ENCODE measurements at places on chromosomes 13 and 19.

GRCh38 chr13:95724252-95724651 lies 47.3 kb downstream of the DNAJC3 start:
- no peak for DNase-seq

DNA sequence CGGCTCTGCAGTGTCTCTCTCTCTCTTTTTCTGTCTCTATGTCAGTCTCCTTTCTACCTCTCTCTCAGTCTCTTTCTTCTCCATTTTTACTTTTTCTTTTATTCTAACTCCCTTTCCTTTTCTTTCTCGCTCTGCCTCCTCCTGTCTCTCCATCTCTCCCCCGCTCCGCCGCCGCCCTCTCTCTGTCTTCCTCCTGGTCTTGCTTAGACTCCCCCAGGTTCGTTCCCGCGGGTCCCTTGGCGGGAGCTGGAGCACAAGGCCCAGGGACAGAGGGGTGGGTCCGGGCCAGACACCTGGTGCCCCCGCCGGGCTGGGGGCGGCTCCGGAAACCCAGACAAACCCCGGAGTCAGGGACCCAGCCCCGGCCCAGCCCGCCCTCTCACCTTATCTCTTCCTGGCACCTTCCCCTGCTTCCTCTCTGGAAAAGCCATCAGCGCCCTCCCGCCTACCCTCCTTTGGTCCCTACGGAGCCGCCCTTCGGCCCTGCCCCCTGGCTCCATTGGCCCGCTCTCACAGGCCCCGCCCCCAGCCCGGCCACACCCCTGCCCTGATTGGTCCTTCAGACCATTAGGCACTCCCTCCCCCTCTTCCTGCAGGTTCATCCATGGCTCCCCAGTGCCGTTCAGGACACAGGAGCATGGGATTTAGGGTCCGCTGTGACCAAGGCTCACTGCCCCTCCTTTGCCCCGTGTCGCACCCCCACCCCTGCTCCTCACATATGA lies 15.4 kb upstream of the NOP53 start:
- DNase-seq: no peak

DNA sequence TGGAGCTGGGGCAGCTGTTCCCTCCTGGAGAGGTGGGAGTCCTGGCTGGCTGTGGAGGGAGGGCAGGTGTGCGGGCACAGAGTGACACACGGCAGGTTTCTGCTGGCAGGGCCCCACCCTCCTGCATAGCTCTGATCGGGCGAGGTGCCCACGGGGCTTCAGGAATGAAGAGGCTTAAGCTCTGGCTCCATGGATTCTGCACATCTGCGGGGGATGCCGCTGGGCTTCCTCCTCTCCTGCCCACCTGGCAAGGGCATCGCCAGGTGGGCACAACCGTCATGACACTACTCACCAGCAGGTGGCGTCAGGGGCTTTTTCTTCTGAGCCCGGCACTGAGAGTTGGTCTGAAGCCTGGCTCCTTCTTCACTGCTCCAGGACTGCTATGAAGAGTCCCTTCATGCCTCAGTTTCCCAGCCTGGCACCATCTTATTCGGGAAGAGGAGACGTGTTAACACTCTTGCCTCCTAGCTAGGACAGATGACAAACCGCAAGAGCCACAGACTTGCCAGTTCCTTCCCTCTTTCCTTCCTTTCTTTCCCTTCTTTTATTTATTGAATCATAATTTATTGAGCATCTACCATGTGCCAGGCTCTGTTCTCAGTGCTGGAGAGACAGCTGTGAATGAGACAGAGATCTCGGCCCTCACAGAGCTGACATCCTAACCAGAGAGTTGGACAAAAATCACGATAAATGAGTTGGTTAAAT lies 15.2 kb upstream of the PAK4 start:
- no peak for DNase-seq

- DNase-seq: peak; percentile 98
These were observed 1.2 kb upstream of the GPX4 start for GRCh38 chr19:1102407-1103131.

GRCh38 chr19:791567-792305 lies 5.5 kb upstream of the PTBP1 start:
- no peak for DNase-seq

DNA sequence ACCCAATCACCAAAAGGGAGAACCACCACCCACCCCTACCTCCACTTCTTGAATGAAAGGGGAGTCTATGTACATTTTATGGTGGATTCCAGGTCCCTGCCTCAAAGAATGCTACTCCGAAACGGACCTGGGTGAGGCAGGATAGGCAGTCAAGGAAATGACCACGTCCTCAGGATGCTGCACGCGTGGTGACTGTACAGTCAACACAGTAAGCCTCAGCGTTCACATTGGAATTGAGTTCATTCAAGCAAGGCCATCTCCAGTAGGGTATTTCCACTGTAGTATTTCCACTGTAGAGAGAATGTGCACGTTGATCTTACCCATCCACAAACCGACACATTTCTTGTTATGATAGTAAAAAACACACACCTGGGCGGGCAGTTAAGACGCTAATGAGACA lies 16.9 kb downstream of the ZSCAN5C start:
- no peak for DNase-seq

DNA sequence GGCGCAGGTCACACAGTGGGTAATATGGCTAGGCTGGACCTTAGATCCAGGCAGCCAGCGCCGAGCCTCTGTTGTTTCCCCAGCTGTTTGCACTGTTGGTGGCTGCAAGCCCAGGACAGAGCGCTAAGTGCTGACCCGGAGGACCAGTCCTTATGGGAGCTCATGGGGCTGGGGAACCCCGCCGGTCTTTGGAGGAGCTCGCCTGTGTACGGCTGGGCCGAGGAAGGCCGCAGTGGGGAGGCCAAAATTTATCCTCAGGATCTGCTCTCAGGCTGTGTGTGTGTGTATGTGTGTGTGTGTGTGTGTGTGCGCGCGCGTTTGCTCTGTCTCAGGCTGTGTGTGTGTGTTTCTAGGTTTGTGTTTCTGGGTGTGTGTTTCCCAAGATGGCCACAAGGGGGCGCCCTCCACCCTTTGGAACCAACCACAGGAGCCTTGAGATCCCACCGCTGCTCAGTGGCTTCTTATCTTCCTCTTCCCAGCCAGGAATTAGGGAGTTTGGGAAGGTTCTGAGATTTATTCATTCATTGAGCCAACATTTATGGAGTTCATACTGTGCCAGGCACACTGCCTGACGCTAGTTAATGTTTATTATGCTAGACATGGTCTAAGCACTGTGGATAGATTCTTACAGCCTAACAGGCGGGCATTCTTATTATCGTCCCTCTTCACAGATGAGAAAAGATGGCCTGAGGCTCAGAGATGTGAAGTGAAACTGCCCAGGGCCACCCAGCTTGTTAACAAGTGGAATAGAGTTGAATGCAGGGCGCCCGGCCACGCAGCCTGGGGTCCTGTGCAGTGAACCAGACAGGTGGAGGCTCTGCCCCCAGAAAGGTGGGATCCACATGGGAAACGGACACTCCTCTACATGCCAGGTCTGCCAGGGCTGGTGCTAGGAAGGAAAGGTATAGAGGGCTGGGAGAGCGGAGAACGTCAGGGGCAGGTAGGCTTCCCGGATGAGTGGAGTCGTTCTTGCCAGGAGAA lies 13.0 kb downstream of the PGLYRP1 start:
- DNase-seq: peak; percentile 41

- DNase-seq: no peak
These were observed 780.5 kb upstream of the ARGLU1 start for GRCh38 chr13:107348471-107348870.

- DNase-seq: no peak
These were observed 528.4 kb downstream of the DCT start for GRCh38 chr13:93951108-93951507.

DNA sequence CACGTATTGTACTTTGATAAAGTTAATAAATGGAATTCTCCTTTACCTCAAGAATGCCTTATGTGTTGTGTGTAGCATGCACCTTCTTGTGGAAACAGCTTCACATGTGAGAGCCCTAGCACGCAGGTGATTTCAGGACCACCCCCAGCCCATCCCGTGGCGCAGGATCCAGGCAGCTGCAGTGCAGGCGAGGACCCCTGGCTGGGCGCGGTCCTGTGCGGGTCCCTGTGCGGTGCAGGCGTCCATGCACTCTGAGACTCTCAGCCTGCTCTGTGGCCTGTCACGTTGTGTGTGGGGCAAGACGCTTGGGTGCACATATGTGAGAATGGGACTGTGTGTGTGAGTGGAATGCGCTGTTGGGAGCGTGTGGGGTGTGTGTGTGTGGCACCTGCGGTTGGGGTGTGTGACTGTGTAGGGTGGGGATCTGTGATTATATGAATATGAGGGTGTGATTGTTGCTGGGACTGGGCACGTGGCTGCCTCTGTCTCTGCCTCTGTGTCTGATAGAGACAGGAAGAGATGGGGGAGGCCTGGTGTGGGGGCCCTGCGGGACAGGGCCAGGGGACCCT lies 30.8 kb downstream of the WTIP start:
- DNase-seq: no peak

- DNase-seq: peak; percentile 34
These were observed 5.2 kb downstream of the DOCK9 start for GRCh38 chr13:98972627-98973026.

DNA sequence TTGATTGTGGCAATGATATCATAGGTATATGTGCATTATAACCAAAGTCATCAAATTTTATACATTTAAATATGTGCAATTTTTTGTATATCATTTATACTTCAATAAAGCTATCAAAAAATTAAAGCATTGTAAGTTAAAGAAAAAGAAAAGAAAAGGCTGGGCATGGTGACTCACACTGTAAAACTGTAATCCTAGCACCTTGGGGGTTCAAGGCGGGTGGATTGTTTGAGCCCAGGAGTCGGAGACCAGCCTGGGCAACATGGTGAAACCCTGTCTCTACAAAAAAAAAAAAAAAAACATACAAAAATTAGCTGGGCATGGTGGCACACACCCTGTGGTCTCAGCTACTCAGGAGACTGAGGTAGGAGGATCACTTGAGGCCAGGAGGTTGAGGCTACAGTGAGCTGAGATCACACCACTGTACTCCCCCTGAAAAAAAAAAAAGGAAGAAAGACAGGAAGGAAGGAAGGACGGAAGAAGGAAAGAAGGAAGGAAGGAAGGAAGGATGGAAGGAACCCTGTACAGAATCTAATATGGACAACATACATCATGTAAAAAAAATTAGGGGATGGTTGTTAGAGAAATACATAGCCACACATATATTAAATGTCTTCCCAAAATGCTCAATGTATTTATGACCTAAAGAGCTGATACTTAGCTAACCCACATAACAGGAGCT lies 21.7 kb upstream of the SLC25A30 start:
- DNase-seq: no peak

DNA sequence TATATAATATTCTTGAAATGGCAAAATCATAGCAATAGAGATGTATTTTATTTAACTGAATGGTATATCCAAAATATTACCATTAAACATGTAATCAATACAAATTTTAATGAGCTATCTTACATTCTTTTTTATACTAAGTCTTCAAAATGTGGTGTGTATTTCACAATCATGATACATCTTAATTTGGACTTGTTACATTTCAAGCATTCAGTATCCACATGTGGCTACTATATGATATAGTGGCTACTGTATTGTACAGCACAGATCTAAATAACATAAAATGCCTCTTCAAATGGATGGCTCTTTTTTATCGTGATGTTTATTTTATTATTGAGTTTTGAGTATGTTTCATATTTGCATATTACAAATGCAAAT lies 8.0 kb downstream of the TEX101 start:
- no peak for DNase-seq

GRCh38 chr19:33201886-33202545 lies 7.9 kb downstream of the LRP3 start:
- no peak for DNase-seq

DNA sequence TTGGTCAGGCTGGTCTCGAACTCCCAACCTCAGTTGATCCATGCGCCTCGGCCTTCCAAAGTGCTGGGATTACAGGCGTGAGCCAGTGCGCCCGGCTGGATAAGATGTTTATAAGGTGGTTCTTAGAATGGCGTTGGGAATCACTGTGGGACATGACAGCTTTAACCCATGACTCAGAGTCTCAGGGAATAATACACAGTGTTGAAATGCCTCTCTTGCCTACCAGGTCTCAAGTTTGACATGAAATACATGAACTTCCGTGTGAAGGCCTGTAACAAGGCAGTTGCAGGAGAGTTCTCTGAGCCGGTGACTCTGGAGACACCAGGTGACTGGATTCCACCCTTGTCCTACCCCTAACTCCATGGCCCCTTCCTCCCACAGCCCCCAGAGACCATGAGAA lies 12.6 kb downstream of the FSD1 start:
- no peak for DNase-seq

GRCh38 chr19:33221638-33222037 lies 4.0 kb downstream of the SLC7A10 start:
- no peak for DNase-seq

- DNase-seq: no peak
These were observed 364.2 kb downstream of the IRS2 start for GRCh38 chr13:109422161-109422560.

DNA sequence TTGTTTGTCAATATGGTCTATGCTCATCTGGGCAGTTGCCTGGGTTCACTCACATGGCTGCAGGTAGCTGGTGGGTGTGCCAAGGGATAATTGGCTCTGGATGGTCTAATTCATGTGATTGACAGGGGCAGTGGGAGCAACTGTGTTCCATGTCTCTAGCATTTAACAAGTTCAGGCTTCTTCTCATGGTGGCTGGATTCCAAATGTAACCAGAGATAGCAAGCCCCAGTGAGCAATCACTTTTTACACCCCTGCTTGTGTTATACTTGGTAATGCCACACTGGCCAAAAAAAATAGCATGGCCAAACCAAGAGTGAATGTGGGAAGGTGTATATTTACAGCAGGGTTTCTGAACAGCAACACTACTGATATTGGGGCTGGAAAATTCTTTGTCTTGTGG lies 89.6 kb upstream of the TNFSF11 start:
- no peak for DNase-seq

DNA sequence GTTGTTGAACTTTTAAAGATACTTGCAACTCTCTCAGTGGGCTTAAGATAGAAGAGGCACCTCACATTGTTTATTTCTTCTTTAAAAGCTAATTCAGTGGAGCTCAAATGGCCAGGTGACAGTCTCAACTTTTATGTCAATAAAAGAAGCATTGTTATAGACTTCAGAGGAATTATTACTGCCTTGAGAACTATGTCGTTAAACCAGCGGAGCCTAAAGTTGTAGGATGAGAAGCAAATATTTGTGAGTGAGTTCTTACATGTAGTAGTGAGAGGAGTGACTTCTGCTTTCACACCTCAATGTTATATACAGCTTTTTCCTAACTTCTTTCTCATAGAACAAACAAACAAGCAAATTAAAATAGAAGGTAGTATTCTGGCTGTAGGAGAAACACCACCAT lies 31.2 kb upstream of the DGKH start:
- no peak for DNase-seq
